ENCODE measurements at places on chromosomes 4 and X. TPM values are rescaled to one million over a fixed set of nuclear protein-coding genes. Genes with fewer than 3 reads are reported as not detected.

GRCh38 chrX:102697494-102697893, 14.8 kb upstream of the GPRASP2 start:
- DNase-seq = peak; percentile 33

DNA sequence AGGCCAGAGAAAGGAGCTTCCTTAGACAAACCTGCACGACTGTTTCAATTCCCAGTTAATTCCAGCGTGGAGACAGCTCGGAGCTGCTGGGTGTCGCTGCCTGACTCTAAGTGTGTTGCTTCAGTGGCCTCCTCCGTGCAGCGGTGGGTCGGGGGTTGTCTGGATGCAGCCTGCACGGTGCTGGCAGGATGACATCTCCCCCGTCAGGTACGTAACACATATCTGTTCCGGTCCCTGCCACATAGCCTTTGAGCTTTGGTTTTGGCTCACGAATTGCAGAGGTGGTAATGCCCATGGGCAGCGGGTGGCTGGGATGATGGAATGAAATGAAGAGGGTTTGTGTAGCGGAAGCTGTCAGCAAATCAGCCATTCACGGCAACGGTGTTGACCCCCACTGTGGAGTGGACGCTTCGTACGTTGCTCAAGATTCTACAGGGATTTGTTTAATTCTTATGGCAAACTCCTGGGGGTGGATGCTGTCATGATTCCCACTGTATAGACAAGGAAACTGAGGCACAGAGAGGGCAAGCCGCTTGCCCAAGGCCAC, 33.7 kb upstream of the HMX1 start:
- no peak for DNase-seq

DNA sequence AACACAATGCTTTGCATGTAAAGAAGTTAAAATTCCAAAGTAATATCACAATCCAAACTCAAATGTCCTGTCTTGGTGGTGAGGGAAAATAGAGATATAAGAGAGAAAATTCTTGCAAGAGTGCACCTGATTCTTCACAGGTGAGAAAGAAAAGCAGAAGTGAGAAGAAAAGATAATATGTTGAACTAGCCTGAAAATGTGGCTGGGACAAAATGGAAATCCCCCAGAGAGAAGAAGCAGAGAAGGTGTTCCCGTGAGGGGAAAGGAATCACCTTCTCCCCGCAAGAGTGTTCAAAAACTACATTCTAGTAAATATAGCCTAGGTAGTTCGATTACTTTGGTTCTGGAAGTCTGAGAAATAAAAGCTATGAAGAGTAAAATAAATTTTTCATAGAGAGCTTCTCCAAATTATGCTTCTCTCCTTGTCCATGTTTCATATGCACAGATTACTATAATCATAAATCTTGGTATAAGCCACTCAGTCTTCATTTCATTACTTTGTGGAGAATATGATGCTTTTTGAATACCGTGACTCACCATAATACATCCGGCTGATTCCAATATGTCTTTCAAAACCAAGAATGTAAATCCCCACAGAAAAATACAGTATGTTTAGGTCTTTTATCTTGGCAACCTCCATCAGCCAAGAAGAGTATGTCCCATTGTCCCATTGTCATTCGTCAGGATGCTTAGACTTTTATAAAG, 63.1 kb downstream of the COX18 start:
- DNase-seq = no peak

GRCh38 chr4:119025420-119025819, 110.2 kb upstream of the MYOZ2 start:
- peak; percentile 57 for DNase-seq

- peak; percentile 40 for DNase-seq
These were observed 155.4 kb downstream of the TBCK start for GRCh38 chr4:106160560-106160959.

- DNase-seq = no peak
These were observed 682.6 kb upstream of the GNPDA2 start for GRCh38 chr4:45408996-45409395.

DNA sequence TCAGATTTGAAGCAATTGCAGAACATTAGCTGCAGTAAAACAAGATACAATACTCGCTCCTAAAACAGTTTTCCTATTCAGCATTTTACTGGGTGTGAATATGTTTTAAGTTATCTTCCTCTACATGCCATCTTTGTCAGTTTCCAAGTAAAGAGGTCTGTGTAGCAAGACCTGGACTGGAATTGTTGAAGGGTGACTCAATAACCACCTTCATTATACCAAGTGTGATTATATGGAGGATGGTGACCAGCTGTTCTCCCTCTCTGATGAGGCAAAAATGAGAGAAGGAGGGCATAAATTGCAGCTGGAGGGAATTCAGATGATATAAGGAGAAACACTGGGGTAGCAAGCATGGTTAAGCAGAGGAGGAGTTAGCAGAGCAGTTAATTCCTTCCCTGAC, 922.1 kb upstream of the SLIT2 start:
- peak; percentile 55 for DNase-seq

BMPR1B gene
- total RNA-seq = 2.3 TPM

STK32B gene
- 1.3 TPM for total RNA-seq

SPANXB1 gene
- not detected for total RNA-seq
